Right lung (tissue), 10 donors: ENCODE measurements at places on chromosomes 4 and X. TPM values are rescaled to one million over a fixed set of nuclear protein-coding genes. Genes with fewer than 3 reads are reported as not detected.

FAM184B gene
- 0.18 TPM for polyA plus RNA-seq

DNA sequence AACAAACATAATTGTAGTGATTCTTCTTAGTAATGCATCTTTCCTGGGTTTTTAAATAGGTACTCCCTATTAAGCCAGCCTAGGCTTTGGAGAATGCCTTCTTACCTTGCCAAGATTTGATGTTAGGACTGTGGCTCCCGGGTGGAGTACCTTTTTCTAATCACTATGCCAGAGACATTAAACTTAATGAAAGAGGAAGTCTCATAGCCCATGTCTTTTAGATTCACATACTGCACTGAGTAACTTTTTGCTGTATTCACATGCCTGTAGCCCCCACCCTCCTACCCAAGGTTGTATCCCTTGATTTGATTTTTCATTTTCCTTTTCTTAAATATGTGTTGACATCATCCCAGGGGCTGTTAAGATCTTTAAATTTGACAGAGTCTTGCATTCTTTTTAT is 104.2 kb upstream of the TLR2 start:
- no peak for DNase-seq

GRCh38 chr4:151922306-151922705 is 161.5 kb upstream of the GATB start:
- DNase-seq = no peak

- DNase-seq = no peak
Observed at GRCh38 chr4:24768604-24769003, 26.8 kb upstream of the SOD3 start.

DNA sequence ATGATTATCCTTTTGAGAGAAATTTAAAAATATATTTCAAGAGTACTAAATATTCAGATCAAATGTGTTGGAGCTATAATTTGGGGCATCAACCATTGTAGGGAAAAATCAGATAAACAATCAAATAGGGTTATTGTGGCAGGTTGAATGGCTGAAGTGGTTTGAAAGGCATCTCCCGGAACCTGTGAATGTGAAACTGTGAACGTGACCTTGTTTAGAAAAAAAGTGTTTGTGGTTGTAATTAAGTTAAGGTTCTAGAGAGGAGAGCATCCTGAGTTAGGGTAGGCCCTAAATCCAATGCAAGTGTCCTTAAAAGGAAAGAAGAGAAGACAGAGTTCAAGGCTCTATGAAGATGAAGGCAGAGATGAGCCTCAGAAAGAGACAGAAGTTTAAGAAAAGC is 37.4 kb downstream of the ADGRA3 start:
- no peak for DNase-seq
